ENCODE measurements at places on chromosomes 11 and 22. TPM values are rescaled to one million over a fixed set of nuclear protein-coding genes. Genes with fewer than 3 reads are reported as not detected.

DNA sequence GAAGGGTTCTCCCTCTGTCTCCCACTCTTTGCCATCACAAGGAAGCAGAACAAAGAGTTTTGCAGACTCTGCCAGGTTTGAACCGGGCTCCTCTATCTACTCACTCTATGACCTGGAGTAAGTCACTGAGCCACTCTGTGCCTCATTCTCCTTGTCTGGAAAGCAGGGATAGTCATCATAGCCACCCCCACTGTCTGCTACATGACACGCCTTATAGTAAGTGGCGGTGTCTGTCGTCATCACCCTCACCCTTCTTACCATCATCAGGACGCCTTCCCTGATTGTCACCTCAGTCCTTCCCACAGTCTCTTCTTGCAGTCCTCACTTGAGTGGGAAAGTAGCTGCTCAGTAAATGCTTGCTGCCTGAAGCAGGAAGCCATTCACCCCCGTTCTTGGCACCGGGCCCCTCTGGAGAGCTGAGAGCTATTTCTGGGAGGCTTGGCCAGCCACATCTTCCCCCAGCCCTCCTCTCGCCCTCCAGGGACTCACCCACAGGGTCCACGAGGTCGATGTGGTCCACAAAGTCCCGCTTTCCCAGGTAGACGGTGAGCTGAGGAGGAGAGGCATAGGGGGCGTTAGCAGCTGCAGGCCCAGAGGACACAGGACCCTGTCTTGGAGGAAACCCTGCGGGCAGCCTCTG is 46.4 kb downstream of the TPBGL start:
- peak; percentile 40 for DNase-seq

DNA sequence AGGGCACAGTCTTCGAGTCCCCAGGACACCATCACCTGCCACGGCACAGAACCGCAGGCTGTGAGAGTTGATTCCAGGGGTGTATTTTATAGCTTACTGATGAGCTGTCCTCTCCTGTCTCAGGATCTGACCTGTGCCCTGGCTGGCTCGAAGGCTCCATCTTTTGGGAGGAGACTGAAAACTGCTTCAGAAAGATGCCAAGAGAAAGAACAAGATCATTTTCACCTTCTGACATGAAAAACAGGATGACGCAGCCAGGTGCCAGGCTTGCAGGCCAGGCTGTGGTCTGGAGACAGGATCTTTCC is 2.2 kb downstream of the MRGPRD start:
- no peak for DNase-seq

DNA sequence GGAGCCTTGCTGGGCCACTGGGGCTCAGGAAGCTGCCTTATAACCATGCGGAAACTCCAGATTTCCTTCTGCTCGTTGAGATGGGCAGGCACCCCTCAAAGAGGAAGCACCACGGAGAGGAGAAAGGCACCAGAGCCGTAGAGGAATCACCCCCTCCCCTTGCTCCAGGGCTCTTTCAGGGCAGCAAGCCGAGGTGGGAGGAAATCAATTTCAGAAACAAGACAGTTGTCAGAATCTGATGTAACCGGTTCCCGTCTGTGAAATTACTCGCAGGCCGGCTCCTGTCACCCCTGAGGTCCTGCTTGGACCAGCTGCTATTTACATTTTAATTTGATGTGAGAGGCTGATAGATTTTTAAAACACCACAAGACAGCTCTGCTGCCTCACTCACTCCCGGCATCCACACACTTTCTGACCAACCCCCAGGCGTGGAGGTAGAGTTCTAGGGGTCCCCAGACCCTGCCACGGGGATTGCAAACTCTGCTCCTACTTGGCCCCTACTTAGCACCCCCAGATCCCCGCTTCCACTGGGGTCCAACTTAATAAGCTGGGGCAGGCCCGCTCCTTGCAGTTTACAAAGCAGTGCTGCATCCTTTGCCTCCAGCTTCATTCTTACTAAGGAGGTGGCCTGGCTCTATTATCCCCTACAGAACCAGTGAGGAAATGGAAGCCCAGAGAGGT is 162.5 kb downstream of the CEP164 start:
- DNase-seq = no peak

- DNase-seq = no peak
Measured at GRCh38 chr11:71340086-71340606, 87.8 kb upstream of the SHANK2 start.

- no peak for DNase-seq
Measured at GRCh38 chr11:133306019-133306418, 226.3 kb downstream of the OPCML start.

- DNase-seq = no peak
Measured at GRCh38 chr11:69307421-69307820, 13.5 kb downstream of the MYEOV start.

DNA sequence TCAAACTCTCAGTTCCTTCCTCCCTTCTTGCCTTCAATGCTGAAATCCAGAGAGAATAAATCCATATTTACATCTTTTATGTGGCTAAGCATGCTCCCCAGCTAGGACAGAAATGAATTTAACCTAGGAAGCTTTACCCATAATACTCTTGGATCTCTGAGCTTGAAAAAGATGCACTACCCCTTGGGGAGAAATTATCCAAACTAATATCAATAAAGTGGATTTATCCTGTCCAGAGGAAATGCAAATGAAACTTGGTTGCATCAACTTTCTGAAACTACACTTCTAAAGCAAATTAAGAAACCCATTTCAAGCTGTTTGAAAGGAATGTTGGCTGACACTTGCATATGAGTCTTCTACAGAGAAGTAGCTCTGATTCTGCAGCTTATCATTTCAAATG is 347.9 kb downstream of the TTC28 start:
- no peak for DNase-seq

- DNase-seq = no peak
Measured at GRCh38 chr22:19579115-19579811, 55.1 kb upstream of the CLDN5 start.

DNA sequence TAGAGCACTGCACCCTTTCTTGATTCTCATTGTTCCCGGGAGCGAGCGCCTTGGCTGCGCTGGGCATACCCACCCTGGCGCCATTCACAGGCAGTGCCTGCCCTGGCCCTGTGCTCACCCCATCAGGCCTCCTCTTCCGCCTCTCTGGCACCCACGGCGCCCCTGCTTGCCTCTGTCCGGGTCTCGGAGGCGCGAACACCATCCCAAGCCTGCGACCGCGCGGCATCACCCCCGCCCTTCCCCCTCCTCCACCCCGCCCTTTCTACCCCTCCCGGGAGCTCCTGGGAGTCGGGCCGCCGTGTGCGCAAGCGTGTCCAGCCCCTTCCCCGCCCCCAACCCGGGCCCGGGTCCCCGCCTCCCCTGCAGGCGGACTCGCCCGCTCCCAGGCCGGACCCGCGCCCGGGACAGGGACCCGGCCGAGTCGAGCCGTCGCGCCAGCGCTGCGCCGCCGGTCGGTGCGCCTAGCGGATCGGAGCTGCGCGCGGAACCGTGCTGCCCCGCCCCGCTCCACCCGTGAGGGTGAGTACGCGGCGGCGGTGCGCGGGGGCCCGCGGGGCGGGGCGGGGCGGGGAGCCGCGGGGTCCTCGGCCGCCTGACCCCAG is at the start of gene ST3GAL4:
TSS of gene ST3GAL4 (plus strand) at position 363 of the 602 bp plus-strand sequence. CDS start 50,470 bp downstream, outside the sequence.
- DNase-seq = peak; percentile 92

GRCh38 chr22:49717322-49717919 is 110.3 kb downstream of the BRD1 start:
- DNase-seq = no peak

GRCh38 chr11:33321422-33321821 is 64.2 kb downstream of the HIPK3 start:
- no peak for DNase-seq

DNA sequence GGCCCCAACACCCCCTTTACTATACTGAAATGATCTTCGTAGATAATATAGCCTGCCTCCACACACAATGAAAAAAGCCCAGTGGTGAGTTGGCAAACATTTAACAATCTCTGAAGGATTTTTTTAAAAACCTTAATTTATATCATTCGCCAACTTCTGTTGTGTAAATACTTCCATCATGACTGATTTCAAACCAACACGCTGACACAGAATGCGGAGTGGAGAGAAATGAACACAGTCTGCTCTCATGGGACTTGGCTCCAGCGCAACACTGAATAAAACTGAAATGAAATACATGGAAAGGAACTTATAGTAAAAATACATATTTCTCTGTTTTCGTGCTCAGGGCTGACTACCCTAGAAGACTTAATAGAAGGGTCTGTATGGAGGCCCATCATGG is 61.3 kb upstream of the WNT11 start:
- no peak for DNase-seq

- DNase-seq = no peak
Measured at GRCh38 chr11:1880746-1881441, 10.8 kb downstream of the PRR33 start.

DNA sequence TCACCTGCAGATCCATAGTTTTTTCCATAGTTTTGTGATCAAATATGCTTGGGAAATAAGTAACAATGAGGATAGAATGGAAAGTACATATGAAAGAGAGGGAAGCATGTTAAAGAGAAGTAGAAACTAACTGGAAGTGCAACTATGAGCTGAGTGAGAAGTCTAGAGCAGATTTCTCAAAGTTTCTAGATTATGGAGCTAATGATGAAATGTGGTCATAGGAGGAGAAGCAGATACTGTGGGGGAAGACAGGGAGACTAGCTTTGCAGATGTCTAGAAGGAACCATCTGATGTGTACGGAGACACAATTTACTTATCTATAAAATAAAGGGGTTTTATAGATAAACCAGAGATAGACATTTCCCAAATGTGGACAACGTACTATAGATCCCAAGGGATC is 37.1 kb downstream of the RELT start:
- no peak for DNase-seq

- DNase-seq = no peak
Measured at GRCh38 chr11:62592146-62592815, 958 bp upstream of the TUT1 start.

DNA sequence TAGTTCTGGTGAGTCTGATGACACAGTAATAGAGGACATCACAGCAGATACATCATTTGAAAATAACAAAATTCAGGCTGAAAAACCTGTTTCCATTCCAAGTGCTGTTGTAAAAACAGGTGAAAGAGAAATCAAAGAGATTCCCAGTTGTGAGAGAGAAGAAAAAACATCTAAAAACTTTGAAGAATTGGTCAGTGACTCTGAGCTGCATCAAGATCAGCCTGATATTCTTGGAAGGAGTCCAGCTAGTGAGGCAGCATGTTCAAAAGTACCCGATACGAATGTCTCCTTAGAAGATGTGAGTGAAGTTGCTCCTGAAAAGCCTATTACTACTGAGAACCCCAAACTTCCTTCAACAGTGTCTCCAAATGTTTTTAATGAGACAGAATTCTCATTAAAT is 38.7 kb downstream of the RTN3 start:
- no peak for DNase-seq

DNA sequence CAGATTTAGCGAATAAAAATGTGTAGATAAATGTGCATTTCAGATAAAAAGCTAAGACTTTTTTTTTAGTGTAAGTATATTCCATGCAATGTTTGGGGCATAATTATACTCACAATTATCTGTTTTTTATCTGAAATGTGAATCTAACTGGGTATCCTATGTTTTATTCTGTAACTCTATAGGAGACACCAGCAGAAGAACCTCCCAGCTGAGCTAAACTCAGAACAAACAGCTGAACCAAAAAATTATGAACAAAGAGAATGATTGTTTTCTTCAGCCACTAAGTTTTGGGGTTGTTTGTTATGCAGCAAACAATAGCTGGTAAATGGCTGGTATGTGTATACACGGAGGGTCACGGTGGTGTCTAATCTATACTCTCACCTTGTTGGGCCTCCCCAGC is 42.9 kb downstream of the FBXO7 start:
- DNase-seq = no peak

GRCh38 chr11:92536883-92537282 is 312.3 kb downstream of the FAT3 start:
- no peak for DNase-seq

DNA sequence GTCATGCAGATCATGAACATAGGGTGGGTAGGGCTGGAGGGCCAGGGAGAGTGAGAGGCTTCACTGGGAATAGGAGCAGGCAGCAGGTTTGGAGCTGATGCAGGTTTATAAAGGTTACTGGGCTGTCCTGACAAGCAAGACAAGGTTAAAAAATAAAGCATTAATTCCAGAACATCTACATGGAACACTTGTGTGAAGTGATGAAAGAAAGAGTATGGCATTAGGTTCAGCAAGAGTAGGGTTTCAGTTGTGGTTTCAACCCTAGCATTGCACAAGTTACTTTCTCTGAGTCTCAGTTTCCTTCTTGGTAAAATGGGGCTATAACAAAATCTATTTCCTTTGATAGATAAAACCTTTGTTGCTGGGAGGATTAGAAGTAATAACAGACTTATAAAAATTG is 114.6 kb upstream of the SESN3 start:
- no peak for DNase-seq

GRCh38 chr11:76566811-76567210 is 103.7 kb downstream of the LRRC32 start:
- DNase-seq = no peak

- DNase-seq = no peak
Measured at GRCh38 chr11:73838443-73839122, 38.1 kb downstream of the COA4 start.

Gene CD44
- 15.4 TPM for total RNA-seq

Gene TMEM218
- 6.7 TPM for total RNA-seq

Gene LGALS12
- 1.2 TPM for total RNA-seq

Gene OR51B2
- not detected for total RNA-seq

Gene CALCB
- not detected for total RNA-seq

Gene KCNK4
- not detected for total RNA-seq

Gene OMP
- total RNA-seq = not detected

Gene NDUFA6
- total RNA-seq = 298 TPM

Gene CDC45
- total RNA-seq = 0.62 TPM

Gene CCDC73
- not detected for total RNA-seq

Gene POU2AF2
- not detected for total RNA-seq

Gene KCNJ5
- 4.4 TPM for total RNA-seq

Gene A4GALT
- total RNA-seq = 76.1 TPM

Gene DDB1
- total RNA-seq = 111 TPM

Gene OR52N1
- not detected for total RNA-seq

Gene KRTAP5-10
- total RNA-seq = not detected
